HCT116 (cell line): ENCODE measurements at places on chromosomes 2 and 18. TPM values are rescaled to one million over a fixed set of nuclear protein-coding genes. Genes with fewer than 3 reads are reported as not detected.

The TMEM178A gene
- total RNA-seq: 1.3 TPM

The SLC16A14 gene
- 7.9 TPM for total RNA-seq

The FAM228A gene
- total RNA-seq: not detected

The REG1B gene
- total RNA-seq: 4.2 TPM

The ZFAND2B gene
- total RNA-seq: 31.4 TPM

The REG3G gene
- 0.86 TPM for total RNA-seq

The GTF2A1L gene
- 0.22 TPM for total RNA-seq

The LRRTM4 gene
- total RNA-seq: 0.25 TPM

The FOXI3 gene
- total RNA-seq: not detected

The MAB21L4 gene
- total RNA-seq: not detected

The SGPP2 gene
- 1.6 TPM for total RNA-seq

The WNT6 gene
- 1.4 TPM for total RNA-seq

The FEV gene
- not detected for total RNA-seq

The EFHD1 gene
- 0.52 TPM for total RNA-seq

The RESP18 gene
- total RNA-seq: not detected

The XDH gene
- total RNA-seq: 0.15 TPM

The SCYGR4 gene
- total RNA-seq: not detected

The AGAP1 gene
- 43.8 TPM for total RNA-seq

The NTSR2 gene
- total RNA-seq: not detected

The AOX1 gene
- 0.71 TPM for total RNA-seq
